Esophagus (tissue), 2 donors: ENCODE measurements at places on chromosomes 7 and 10. TPM values are rescaled to one million over a fixed set of nuclear protein-coding genes. Genes with fewer than 3 reads are reported as not detected.

Gene VAX1
- polyA plus RNA-seq, result not detected

Gene AKR1C8
- not detected for polyA plus RNA-seq

Gene CALML5
- 75.9 TPM for polyA plus RNA-seq

Gene PTF1A
- not detected for polyA plus RNA-seq

Gene HSPA14
- polyA plus RNA-seq, result 8.8 TPM

Gene ARPC1B
- polyA plus RNA-seq, result 55.7 TPM

Gene SLC39A12
- polyA plus RNA-seq, result 0.01 TPM

Gene TET1
- polyA plus RNA-seq, result 0.05 TPM

Gene PNPLA8
- 13.7 TPM for polyA plus RNA-seq

Gene NME8
- polyA plus RNA-seq, result not detected

Gene HOXA6
- 0.69 TPM for polyA plus RNA-seq

Gene ZNF25
- polyA plus RNA-seq, result 1.7 TPM

Gene ZNF804B
- polyA plus RNA-seq, result not detected

Gene PTPRZ1
- 9.3 TPM for polyA plus RNA-seq

Gene ASZ1
- not detected for polyA plus RNA-seq

Gene TRIL
- 1.2 TPM for polyA plus RNA-seq

Gene MAD1L1
- 24.9 TPM for polyA plus RNA-seq

Gene LANCL2
- polyA plus RNA-seq, result 11.7 TPM

Gene WDR91
- polyA plus RNA-seq, result 19.9 TPM

Gene MYOZ1
- polyA plus RNA-seq, result 3.1 TPM

Gene GIMAP8
- polyA plus RNA-seq, result 1.9 TPM
